ENCODE measurements at places on chromosomes 7 and 10. TPM values are rescaled to one million over a fixed set of nuclear protein-coding genes. Genes with fewer than 3 reads are reported as not detected.

GRCh38 chr10:34205452-34205851, 609.6 kb downstream of the PARD3 start:
- DNase-seq = no peak

- DNase-seq = no peak
Observed at GRCh38 chr7:4787541-4787940, 12.1 kb downstream of the AP5Z1 start.

DNA sequence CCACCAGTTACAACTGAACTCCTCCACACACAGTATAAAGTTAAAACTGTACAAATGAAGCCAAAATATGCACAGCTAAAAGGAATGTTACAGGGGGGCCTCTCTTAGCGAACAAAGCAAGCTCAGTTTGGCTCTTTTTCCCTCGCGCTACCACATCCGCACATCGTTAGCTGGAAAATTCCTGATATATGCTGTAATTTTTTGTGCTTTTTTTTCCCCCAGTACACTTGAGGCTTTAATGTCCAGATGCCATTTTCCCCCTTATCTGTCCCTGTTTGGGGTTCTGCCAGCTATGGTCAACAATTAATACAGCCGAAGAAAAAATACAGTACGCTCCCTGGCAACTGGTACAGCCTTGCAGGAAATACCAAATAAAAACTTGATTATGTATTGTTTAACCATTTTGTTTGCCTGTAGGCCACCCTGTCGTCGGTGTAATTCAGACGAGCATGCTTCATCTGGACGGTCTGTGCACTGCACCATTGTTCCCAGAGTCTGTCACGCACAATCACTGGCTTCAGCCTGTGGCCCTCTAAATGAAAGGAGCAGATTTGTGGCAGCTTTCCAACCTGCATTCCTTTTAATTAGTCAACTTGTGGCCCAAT, 108.1 kb upstream of the FAM133B start:
- peak; percentile 87 for DNase-seq

DNA sequence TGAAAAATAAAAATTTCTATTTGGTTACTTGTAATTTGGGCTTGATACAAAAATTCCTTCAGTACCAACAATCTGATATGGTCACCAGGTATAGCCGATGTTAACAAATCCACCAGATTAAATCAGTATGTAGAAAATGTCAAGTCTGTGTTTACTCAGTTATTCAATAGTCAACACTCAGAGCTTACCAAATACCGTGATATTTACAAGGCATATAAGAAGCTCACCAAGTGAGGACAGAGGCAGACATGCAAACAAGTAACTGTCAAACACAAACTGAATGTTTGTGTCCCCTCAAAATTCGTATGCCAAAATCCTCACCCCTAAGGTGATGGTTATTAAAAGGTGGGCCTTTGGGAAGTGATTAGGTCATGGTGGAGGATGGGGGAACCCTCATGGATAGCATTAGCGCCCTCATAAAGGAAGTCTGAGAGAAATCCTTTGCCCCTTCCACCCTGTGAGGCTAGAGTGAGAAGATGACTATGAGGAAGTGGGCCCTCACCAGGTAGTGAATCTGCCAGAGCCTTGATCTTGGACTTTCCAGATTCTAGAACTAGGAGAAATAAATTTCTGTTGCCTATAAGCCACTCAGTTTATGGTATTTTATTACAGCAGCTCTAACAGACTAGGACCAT, 63.1 kb downstream of the TES start:
- no peak for DNase-seq

GRCh38 chr10:74882427-74882826, 56.0 kb downstream of the KAT6B start:
- DNase-seq = no peak

DNA sequence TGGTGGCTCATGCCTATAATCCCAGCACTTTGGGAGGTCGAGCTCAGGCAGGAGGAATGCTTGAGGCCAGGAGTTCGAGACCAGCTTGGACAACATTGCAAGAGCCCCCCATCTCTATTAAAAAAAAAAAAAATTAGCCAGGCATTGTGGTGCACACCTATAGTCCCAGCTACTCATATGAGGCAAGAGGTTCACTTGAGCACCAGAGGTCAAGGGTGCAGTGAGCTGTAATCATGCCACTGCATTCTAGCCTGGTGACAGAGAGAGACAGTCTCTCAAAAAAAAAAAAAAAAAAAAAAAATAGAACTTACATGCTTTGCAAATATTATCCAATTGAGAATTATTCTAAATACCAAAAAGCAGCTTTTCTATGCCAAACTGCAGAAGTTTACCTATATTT, 11.0 kb downstream of the KIN start:
- no peak for DNase-seq

- no peak for DNase-seq
Observed at GRCh38 chr7:131657881-131658280, 101.5 kb upstream of the PODXL start.

DNA sequence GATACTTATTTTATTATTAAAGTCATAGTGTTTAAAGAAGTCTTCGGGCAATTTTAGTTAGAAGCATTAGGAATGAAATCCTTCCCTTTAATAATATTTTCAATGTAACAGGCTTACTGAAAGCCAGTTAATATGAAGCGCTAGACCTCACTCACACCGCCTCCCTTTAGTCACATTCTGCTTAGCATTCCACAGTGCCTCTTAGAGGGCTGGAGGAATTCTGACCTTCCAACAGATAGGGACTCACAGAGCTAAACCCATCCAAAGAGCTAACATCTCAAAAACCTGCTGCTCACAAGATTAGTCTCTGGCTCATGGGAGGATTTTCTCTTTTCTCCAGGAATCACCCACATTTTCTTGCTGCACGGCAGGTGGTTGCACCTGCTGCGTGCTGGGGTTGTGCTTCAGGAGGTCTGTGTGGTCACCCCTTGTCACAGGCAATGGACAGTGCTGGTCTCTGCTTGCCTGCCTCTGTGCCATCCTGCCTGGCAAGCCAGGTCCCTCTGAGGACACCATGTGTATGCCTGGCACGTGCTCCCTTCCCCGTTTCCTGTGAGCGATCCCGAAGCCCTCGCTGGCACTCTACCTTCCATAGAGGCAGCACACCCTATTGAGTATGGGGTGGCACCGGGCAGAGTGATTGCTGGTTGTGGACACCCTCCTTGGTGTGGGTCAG, 91.8 kb downstream of the KLF6 start:
- no peak for DNase-seq

DNA sequence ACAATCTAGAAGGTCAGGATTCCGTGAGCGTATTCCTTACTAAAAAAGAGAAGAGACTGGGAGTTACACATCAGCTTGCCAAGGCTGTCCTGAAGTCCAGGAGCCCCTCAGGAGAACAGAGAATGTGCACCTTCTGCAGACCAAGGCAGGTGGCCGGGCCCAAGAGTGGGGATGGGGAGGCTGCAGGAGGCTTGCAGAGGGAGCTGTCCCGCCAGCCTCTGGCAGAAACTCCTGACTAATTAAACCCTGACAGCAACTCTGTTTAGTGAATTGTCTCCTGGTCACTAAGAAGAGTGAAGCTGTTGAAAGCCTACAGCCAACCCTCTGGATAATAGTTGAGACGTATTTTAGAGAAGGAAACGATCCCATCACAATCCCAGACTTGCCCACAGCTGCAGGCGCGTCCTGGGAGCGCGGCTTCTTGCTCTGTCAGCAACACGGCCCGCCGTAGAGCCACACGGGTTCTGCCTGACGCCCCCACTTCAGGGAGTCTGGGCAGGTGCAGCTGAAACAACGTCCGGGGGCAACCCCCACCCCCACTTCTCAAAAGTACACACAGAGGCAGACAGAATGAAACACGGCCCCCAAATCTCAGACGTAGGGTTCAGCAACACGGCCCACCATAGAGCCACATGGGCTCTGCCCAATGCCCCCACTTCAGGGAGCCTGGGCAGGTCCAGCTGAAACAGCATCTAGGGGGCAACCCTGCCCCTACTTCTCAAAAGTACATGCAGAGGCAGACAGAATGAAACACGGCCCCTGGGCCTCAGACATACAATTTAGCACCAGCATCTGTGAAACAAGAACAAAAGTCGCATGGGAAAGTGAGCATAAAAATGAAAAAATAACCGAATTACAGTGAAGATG, 45.2 kb downstream of the DIP2C start:
- no peak for DNase-seq

- DNase-seq = no peak
Observed at GRCh38 chr7:32206987-32207386, 136.8 kb upstream of the PDE1C start.

DNA sequence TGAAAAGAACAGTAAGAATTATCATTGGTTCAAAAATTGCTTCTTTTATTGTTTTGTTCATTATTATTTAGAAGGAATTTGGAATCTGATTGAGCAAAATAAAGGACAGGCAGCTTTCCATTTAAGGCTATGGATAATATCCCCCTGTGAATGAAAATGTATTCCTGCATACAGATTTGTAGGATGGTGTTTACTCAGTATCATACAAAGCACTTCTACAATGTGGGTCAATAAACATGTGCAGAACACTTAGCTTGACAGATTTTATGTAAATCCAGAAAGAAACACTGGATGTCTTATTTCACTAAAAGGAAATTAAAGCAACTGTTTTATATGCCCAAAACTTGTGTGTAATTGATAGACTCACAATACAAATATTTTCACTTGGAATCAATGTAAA, 189.7 kb downstream of the THSD7A start:
- no peak for DNase-seq

GRCh38 chr10:7239312-7239985, 171.4 kb downstream of the SFMBT2 start:
- DNase-seq = no peak

- DNase-seq = no peak
Observed at GRCh38 chr10:90621577-90621976, 236.3 kb downstream of the HTR7 start.

DNA sequence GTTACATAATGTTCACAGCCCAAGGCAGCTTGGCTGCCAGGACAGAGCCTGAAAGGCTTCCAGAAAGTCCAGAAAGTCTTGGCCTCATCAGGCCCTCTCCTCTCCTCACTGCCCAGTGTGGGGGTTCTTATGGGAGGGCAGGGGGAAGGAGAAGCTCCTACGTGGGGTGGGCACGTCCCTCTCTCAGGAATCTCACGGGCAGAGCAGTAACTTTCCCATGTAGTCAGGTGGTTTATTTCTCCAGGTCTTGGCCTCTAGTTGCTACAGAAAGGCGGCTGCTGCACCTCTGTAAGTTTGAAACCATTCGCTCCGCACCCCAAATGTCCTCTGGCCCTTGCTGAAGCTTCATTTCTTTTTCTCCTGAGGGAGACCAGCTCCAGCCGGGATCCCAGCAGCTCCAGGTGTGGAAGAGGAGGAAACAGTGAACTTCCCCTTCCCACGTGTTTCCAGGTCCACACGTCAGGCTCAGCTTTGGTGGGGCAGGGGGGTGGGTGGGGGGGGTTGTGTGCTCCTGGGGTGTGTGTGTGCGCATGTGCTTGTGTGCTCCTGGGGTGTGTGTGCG, 320.3 kb downstream of the WDR37 start:
- DNase-seq = no peak

The PLEKHS1 gene
- not detected for total RNA-seq

The NOS3 gene
- 16.5 TPM for total RNA-seq

The ACADSB gene
- 4.7 TPM for total RNA-seq

The GRM3 gene
- total RNA-seq = not detected

The PTPRN2 gene
- total RNA-seq = 13.0 TPM

All from glomerular endothelial cell (primary cell).